NCI-H774 (cell line): ENCODE measurements at places on chromosomes 4 and X.

- DNase-seq: no peak
Observed at GRCh38 chr4:146742416-146742815, 103.7 kb downstream of the POU4F2 start.

DNA sequence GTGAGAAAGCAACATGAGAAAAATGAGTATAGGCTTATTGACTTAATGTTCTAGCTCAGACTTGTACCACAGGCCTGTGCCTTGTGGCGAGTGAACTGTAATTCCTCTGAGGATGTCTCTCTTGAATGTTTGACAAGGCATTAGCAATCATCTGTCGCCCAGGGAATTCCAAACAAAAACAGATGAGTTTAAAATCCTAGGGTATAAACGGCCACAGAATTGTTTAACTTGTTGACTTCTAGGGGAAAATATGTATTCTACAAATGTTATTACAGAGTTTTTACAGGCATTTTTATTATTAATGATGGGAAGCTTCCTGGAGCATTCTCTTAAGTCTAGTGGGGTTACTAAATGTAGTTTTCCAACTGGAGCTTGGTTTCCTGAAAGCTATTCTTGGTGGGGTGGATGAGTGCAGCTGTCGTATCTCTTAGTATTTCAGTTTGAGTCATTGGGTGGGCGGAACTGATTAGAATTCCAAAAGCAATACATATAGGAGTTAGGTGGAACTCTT, 40.6 kb downstream of the ARHGAP10 start:
- DNase-seq: no peak

DNA sequence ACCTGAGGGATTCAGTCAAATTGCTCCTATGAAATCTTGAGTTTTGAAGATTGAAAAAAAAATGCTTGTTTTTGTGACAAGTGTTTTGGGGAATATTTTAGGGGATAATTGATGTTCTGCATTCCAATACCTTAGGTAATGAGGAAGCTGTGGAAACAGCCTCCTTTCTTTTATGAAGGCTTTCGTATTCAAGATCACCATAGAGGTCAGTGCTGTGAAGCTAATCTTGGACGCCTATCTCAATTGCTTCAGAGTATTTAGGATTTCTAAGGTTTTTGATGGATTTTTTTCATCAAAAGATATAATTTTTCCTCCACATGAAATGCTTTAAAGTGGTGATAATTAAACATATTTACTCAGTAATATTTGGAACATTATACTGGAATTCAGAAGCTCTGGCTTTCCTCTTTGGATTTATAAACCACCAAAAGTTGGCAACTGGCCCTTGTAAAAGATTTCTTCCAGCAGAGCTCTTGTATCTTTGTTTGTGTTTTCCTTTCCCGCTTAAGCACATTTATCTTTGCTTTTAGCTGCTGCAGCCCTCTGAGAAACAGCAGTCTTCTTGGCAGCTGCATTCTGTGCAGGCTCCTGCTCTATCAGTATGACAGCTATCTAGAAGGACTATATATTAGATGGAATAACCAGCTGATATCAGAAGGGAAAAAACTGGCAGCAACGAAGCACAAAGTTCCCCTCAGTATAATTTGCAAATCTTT, 63.7 kb downstream of the HMGB2 start:
- no peak for DNase-seq

DNA sequence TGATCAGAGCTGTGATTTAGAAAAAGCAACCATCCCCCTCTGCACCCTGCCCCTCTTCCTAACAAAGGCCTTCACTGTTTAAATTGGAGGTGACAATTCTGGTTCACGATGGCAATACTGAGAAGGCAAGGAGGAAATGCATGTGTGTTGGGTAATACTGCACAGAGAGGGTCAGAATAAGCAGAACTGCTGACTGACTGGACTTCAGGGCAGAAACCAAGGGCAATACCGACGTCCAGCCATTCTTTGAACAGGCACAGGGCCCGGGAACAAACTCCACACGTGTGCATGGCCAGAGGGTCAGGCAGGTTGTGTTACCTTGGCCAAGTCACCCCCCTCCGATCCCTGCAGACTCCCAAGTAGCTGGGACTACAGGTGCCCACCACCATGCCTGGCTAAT, 6.0 kb downstream of the ACSL1 start:
- no peak for DNase-seq

GRCh38 chr4:2261110-2261852, 628 bp downstream of the MXD4 start:
- DNase-seq: no peak

GRCh38 chr4:157550028-157550427, 329.5 kb downstream of the GRIA2 start:
- DNase-seq: no peak

DNA sequence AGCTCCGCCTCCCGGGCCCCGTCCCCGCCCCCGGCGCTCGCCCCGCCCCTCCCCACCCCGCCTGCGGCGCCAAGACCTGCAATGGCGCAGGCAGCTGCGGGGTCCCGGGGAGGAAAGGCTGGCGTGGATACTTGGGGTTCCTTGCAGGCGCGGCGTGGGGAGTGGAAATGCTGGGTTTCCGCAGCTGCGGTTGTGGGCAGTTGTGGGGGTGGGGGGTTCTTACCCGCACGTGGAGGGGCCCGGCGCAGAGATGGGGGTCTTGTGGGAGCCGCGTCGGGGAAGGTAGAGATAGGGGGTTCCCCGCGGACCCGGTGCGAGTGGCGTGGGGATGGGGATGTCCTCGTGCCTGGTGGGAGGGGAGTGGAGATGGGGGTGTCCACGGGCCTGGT, 680 bp upstream of the ASMTL start:
- no peak for DNase-seq

DNA sequence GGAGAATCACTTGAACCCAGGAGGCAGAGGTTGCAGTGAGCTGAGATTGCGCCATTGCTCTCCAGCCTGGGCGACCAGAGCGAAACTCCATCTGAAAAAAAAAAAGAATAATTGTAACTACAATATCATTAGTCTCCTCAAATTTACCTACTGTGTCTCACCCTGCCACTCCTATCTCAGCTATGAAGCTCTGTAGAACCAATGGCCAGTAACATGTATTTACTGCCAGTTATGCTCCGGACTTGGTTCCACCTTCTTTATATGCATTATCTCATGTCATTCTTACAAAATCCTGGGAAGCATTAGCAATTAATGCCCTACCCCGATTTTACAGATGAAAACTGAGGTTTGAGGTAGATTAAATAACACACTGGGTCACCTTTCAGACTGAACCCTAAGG, 7.0 kb upstream of the FAT1 start:
- no peak for DNase-seq

GRCh38 chr4:128355305-128355704, 67.7 kb upstream of the PGRMC2 start:
- DNase-seq: no peak

- no peak for DNase-seq
Observed at GRCh38 chr4:82753725-82754410, 44.7 kb downstream of the SCD5 start.

DNA sequence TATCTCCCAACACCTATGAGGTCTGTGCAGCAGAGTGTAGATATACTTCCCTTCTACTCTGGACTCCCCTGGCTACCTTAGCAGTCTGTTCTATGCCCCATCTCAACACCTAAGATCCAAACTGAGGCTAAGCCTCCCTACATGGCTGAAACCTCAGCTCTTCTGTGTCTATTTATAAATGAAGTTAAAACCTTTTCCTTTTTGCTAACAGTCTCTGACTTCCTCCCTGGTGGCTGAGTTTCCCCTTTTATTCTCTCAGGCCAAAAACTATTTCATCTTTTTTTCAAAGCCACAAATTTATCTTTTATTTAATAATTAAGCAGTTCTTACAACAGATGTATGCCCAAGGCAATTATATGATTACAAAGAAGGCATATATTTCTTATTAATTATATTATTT, 111.8 kb upstream of the STIM2 start:
- DNase-seq: no peak

DNA sequence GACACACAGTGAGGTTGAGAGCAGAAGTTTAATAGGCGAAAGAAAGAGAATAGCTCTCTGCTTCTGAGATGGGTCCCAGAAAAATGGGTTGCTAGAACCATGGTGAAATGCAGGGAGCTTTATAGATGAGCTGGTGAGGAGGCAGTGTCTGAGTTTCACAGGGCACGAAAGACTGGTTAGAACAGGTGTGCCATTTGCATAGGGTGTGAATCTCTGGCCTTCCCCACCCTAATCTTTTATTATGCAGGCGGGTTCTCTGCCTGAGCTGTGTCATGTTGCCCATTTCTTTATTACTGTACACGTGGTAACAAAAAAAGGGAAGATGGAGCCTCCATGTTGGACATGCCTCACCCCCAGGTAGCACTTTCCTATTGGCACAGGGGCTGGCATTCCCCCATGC, 39.1 kb downstream of the FUNDC1 start:
- no peak for DNase-seq

GRCh38 chr4:40405193-40405592, 70.1 kb downstream of the CHRNA9 start:
- DNase-seq: no peak

DNA sequence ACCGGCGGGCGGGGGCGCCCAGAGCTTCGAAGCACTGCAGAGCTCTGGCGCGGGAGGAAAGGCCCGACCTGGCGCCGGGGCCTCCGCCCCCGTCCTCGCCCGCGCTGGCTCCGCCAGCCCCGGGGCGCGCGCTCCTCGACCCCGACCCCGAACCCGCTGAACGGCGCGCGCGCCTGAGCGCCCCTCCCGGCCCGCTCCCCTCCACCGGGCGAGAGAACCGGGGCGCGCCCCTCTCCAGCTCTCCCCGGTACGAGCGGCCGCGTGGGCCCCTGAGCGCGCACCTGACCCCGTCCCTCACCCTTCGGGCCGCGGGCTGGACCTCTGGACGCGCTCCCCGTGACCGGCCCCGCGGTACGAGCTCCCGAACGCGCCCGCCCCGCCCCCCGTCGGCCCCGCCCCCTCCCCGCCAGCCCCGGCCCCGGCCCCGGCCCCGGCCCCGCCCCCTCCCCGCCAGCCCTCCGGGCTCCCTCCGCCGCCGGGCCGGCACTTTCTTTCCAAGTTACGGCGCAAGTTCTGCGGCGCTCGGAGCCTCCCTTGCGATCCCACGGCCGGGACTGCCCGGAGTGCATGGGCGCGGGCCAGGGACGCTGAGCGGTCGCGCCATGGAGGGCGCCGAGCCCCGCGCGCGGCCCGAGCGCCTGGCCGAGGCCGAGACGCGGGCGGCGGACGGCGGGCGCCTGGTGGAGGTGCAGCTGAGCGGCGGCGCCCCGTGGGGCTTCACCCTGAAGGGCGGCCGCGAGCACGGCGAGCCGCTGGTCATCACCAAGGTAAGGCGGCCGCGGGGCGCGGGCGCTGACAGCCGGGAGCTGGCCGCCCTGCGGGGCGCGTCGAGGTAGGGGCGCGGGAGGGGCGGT, at the start of gene SHROOM2:
Gene SHROOM2, plus strand, starts transcription at position 486 of the 854 bp plus-strand sequence. Its CDS starts 117 bp downstream, at position 603.
- DNase-seq: no peak

- DNase-seq: no peak
Observed at GRCh38 chr4:26334366-26334765, 13.6 kb downstream of the RBPJ start.

- no peak for DNase-seq
Observed at GRCh38 chr4:182293691-182294255, 50.6 kb downstream of the TENM3 start.

- DNase-seq: no peak
Observed at GRCh38 chr4:115360431-115360830, 247.0 kb upstream of the NDST4 start.

DNA sequence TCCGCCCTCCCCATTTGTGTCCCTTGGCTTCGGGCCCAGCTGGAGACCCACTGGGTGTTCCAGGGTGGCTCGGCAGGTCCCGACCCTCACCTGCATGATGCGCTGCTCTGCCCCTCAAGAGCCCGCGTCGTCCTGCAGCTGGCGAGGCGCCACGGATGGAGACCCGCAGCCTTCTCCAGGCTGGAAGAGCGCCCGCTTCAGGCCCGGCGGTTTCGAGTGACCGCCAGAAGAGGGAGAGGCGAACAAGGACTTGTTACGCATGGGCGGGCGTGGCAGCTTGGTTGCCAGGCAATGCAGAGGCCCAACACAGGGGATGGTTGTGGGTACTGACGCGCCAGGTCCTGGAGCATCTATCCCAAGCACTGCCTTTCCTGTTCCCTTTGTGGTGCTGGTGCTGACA, at the start of gene PDCL2:
Gene PDCL2, minus strand, starts transcription at position 232 of the 400 bp plus-strand sequence. Its CDS starts 136 bp downstream, at position 96.
- no peak for DNase-seq

- peak; percentile 86 for DNase-seq
Observed at GRCh38 chr4:181289198-181289597, 954.0 kb upstream of the TENM3 start.

DNA sequence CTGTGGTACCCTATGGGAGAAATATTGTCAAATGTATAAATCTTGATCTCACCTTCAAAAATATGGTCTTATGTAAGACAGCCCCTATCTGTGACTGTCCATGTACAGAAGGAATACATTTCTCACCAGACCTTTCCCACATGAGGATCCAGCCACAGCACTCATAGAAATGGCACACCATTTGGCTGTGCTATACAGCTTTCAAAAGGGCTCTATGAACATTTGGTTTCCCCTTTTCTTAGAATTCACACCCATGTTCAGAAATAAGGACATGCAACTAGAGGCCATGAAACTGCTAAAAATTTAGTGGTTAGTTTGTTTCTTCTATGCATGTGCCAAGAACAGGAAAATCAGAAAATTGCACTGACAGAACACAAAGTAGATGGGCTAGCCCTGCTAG, 62.7 kb downstream of the ANTXR2 start:
- DNase-seq: no peak

DNA sequence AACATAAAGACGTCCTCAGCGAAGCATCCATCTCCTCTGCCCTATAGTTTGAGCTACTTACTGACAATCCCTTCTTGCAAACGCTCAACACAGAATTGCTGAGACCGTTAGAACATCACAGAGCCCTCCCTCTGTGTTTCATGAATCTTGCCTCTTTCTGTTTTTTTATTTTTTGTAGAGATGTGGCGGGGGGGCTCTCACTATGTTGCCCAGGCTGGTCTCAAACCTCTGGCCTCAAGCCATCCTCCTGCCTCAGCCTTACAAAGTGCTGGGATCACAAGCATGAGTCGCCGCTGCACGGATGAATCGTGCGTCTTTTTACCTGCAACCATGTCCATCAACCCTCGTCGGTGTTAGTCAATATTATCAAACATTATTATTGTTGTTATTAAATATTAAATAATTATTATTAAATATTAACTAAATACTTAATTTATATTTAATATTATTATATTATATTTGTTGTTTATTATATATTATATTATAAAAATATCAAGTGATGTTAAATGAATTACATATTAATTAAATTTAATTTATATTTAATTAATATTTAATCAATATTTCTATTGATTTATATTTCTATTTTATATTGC, 200.7 kb downstream of the CRLF2 start:
- no peak for DNase-seq

DNA sequence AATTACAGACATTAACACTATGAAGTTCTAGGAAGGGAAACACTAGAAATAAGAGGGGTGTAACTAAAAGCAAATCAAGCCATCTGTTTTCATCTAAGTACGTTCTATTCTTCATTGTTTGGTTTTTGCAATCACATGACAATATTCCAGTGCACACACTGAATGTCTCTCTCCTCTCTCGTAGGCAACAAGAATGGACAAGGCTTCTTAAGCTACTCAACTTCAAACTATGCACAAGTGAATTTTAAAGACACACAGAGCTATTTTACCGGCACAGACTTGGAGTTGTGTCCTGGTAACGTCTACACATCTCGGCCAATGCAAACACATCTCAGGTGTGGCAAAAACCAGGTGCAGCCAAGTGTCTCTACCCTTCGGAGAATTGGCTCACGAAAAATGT, 173.3 kb downstream of the PRKX start:
- no peak for DNase-seq
